ENCODE measurements at places on chromosomes 4 and X.

- DNase-seq: no peak
Measured at GRCh38 chr4:21790438-21791029, 158.0 kb downstream of the KCNIP4 start.

GRCh38 chrX:39527025-39527424 is 570.7 kb downstream of the BCOR start:
- no peak for DNase-seq

- no peak for DNase-seq
Measured at GRCh38 chrX:149248073-149248625, 257.0 kb downstream of the IDS start.

DNA sequence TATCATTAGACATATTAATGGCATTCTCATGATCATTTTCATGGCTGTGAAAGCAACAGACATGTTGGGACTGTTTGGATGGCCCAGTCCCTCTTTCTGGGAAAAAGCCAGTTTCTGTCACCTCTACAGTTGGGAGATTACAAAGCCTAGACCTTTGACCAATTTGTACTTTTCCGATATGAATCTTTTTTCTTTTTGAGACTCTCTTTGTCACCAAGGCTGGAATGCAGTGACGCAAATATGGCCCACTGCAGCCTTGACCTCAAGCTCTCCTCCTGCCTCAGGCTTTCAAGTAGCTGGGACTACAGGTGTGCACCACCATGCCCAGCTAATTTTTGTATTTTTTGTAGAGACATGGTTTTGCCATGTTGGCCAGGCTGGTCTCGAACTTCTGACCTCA is 9.4 kb downstream of the TBC1D25 start:
- DNase-seq: no peak

GRCh38 chrX:68698942-68699341 is 51.5 kb downstream of the STARD8 start:
- peak; percentile 74 for DNase-seq

DNA sequence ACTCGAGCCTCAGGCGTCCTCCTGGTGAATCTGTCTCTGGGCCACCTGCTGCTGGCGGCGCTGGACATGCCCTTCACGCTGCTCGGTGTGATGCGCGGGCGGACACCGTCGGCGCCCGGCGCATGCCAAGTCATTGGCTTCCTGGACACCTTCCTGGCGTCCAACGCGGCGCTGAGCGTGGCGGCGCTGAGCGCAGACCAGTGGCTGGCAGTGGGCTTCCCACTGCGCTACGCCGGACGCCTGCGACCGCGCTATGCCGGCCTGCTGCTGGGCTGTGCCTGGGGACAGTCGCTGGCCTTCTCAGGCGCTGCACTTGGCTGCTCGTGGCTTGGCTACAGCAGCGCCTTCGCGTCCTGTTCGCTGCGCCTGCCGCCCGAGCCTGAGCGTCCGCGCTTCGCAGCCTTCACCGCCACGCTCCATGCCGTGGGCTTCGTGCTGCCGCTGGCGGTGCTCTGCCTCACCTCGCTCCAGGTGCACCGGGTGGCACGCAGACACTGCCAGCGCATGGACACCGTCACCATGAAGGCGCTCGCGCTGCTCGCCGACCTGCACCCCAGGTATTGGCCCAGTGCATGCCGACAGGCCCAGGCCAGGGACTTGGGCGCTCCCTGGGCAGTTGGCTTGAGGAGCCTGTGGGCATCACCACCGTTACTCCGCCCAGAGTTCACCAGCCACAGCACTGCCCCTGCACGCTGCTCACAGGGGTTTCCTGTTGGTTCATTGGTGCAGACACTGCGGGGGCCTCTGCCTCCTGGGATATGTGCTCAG is 1.1 kb downstream of the GPR78 start:
- no peak for DNase-seq

- no peak for DNase-seq
Measured at GRCh38 chr4:124594945-124595344, 117.6 kb downstream of the ANKRD50 start.

- peak; percentile 32 for DNase-seq
Measured at GRCh38 chr4:26787461-26788340, 72.9 kb upstream of the STIM2 start.

DNA sequence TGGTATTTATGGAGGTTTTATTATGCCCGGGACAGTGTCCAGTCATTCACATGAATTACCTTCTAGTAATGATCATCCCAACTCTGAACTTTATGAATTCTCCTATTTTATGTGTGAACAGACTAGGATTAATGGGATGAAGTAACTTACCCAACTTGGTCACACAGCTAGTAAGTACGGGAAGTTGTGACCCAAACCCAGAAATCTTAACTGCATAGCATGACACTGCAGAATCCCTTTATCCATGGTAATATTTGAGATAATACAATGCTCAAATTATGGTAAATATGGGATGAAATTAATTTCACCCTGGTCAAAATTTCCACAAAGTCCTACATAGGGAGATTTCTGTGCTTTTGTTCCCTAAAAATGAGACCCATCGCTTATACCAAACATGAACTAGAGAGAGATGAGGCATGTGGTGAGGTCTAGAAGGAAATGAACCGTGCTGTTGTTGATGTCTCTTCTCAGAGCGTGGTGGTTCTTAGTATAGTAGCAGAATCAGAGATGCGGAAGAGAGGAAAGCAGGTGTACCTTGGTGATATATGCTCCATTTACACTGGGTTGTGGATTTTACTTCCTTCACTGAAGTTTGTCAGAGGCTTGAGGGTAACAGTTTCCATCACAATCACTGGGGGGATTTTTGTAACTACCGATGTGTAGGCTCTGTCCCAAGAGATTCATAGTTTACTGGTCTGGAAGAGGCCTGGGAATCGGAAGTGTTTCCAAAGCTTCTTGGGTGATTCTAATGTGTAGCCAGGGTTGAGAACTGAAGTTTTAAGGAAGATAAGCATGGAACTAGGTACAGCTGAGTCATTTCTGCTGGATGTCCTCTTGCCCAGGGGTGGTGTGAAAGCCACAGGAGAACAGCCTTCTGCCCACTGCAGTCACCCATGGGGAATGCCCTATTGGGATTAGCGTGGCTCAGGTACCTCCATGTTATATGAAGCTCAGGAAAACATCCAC is 30.2 kb upstream of the FAM9C start:
- peak; percentile 52 for DNase-seq

- DNase-seq: peak; percentile 12
Measured at GRCh38 chr4:150828159-150828558, 186.9 kb downstream of the LRBA start.

DNA sequence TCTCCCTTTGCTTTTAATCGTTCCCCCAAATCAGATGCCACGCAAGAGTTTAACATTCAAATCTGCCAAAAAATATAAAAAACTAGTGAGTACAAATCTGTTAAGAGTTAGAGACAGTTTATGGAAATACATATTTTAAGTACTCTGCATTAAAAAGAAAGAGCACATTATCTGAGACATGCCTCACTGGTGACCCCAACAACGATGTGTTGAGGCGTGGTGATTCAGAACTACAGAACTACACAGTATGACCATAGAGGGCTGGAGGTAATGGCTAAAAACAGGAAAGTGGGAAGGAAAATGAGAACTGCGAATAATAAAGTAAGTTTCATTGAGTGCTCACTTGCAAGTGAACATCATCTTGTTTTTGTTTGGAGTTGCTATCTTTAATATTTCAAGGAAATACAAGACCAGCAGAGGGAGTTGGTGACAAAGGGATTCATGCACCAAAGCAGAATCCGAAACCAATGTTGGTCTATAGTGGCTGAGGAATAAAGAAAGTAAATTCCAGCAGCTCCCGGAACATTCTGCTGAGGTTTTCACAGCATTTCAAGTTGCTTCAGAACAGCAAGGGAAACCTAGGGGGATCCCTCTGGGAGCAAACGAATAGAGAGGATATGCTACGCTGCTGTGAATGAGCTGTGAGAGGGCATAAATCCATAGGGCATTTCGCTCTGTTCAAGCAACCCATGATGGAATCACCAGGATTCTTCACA is 92.2 kb downstream of the DCHS2 start:
- no peak for DNase-seq

GRCh38 chr4:4457803-4458553 is 71.1 kb downstream of the NSG1 start:
- no peak for DNase-seq

GRCh38 chr4:105186701-105187161 is 40.1 kb downstream of the TET2 start:
- DNase-seq: peak; percentile 62

DNA sequence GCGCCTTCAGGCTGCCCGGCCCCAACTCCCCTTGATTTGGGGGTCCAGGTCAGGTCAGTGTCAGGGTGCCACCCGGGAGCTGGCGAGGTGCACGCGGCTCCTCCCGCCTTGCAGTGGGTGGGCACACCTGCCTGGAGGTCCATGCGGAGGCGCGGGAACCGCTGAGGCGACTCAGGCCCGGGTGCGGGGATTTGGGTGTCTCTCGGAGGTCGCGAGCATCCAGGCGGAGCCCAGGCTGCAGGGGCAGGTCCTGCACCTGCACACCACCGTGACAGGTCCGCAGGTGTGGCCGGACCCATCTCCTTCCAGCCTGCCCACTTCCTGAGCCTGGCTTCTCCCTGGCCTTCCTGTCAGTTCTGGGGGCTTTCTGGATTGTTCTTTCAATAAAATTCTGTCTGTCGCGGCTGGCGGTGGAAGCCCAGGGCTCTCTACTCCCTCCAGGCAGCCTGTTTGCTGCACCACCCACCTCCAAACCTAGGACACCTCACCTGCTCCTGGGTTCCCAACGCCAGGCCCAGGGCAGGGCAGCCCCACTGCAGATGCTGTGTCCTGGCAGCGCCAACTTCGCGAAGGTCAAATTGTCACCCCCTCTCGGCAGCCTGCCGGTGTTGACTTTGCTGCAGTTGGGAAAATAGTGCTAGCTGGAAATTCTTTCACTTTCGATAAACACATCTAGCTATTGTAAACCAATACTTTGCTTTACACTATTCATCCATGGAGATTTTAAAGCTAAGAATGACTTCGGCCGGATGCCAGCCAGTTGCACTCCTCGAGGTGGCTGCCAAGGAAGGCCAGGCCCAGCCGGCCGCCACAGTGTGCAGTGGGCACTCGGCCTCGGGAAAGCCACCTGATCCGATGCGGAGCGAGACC is 35.9 kb downstream of the FGFRL1 start:
- DNase-seq: no peak

GRCh38 chr4:70183168-70183939 is 12.2 kb upstream of the ODAM start:
- DNase-seq: peak; percentile 4

- DNase-seq: no peak
Measured at GRCh38 chr4:7872264-7872771, 67.3 kb downstream of the AFAP1 start.

DNA sequence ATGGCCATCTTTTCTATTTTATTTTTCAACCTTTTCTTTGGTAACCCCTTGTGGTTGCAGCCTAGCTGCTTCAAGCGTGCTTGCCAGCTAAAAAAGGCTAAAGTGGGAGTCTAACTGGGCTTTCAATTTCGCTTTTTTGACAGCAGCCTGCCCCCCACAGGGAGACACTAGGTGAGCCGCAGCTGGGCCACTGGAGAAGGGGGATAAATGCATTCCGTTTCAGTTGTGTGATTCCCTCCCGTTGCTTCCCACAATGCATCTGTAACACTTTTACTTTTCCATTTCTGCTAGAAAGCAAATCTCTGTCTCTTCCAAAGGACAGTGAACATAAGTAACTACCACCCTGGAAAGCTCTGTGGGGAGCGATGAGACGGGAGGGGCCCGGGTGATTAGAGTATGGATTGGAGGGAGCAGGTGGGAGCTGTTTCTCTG is 86.3 kb upstream of the RAPGEF2 start:
- DNase-seq: no peak

DNA sequence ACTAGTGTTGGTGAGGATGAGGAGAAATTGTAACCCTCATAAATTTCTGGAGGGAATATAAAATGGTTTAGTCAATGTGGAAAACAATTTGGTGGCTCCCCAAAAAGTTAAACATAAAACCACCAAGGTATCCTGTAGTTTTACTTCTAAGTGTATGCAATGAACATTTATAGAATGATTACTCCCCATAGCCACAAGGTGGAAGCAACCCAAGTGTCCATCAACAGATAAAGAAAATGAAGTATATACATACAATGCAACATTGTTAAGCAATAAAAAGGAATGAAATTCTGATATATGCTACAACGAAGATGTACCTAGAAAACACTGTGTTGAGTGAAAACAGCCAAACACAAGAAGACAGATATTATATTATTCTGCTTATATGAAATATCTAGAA is 569.1 kb upstream of the GRID2 start:
- DNase-seq: no peak

GRCh38 chrX:27884654-27885053 is 76.9 kb downstream of the MAGEB10 start:
- DNase-seq: no peak

- DNase-seq: peak; percentile 54
Measured at GRCh38 chr4:168485156-168485910, 5.0 kb upstream of the DDX60L start.

GRCh38 chrX:69615779-69616456 is at the start of gene EDA:
Gene EDA (plus strand): TSS chrX:69616113.
- peak; percentile 19 for DNase-seq

DNA sequence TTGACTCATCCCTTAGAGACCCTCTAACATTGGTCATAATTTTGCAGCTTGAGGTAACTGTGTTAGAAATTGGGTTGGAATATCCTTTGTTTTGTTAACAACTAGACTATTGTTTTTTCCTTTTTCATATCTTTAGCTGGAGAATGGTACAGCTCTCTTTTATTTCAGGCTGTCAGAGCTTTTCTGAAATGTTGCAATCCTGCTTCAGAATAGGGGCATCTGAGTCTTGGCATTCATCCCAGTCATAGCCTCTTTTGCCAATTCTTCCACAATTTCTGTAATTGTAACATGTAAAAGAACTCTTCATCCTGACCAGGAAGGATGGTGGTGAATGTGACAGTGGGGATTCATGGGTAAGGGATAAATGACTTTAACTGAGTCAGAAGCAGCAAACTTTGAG is 128.7 kb downstream of the FHIP1A start:
- no peak for DNase-seq

DNA sequence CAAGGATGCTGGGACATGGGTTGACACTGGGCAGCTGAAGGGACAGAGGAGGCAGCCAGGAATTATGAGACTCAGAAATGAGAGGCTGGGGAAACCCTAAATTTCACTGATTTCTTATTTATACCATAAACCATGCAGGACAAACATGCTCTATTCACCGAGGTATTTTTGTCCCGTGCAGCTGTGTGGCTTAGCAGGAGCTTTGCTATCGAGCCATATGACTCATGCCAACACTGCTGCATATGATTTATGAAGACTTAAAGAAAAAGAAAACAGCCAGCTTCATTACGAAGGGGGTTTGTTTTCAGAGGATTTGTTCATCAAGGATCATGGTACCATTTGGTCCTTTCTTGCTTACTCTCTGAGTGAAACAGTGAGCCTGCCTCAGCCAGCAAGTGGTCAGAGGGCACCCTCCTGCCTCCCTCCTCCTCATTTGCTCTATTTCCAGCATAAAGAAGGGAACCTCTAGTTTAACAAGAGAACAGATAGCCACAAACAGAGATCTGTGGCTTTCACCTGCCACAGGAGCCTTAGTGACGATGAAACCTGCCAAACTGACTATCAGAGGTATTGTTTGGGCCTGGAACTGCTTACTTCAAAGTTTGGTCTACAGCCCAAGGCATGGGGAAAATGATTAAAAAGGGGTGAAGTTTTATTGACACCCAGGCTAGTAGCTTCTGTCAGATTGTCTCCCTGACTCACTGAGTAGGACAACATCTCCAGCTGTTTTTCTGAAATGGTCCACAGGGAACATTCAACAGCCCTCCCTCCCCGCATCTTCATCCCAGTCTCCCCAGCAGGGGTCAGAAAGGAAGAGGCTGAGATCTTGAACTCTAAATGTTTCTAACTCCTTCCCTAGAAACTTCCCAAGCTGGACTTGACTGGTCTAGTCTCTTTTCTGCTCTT is 80.1 kb upstream of the MAML3 start:
- no peak for DNase-seq

GRCh38 chr4:65670331-65671031 is at the start of gene EPHA5:
Gene EPHA5 (minus strand): TSS chr4:65670489. CDS start chr4:65669742, 747 bp downstream.
- no peak for DNase-seq

- DNase-seq: peak; percentile 12
Measured at GRCh38 chr4:6812766-6813165, 30.2 kb downstream of the KIAA0232 start.

Data from CD14-positive monocyte (primary cell).